A549 treated with DMSO at 1 μM for 4 hours (cell line): ENCODE measurements at places on chromosomes 4 and X. TPM values are rescaled to one million over a fixed set of nuclear protein-coding genes. Genes with fewer than 3 reads are reported as not detected.

The IQCM gene
- not detected in 5 replicates for total RNA-seq

The DUSP21 gene
- not detected in 5 replicates for total RNA-seq

The SYTL5 gene
- total RNA-seq, result 0.21 to 0.45 TPM (median 0.44 TPM) in 5 replicates

The MGARP gene
- 0.47 to 0.85 TPM (median 0.82 TPM) in 5 replicates for total RNA-seq

The CENPE gene
- total RNA-seq, result 5.6 to 10.9 TPM (median 10.6 TPM) in 5 replicates

The TLR6 gene
- total RNA-seq, result 4.7 to 7.1 TPM (median 5.5 TPM) in 5 replicates

The TRIM2 gene
- total RNA-seq, result 0.68 to 1.3 TPM (median 0.85 TPM) in 5 replicates

The TBX22 gene
- total RNA-seq, result not detected in 5 replicates

The TEC gene
- total RNA-seq, result 1.3 to 1.7 TPM (median 1.6 TPM) in 5 replicates

The GLOD5 gene
- total RNA-seq, result not detected in 5 replicates

The XK gene
- 0.27 to 0.53 TPM (median 0.48 TPM) in 5 replicates for total RNA-seq

The POU4F2 gene
- total RNA-seq, result not detected in 5 replicates

The YY2 gene
- 2.0 to 3.1 TPM (median 2.4 TPM) in 5 replicates for total RNA-seq

The MAGEE2 gene
- total RNA-seq, result not detected in 5 replicates

The GAGE12G gene
- total RNA-seq, result not detected in 5 replicates

The MAMLD1 gene
- 11.2 to 12.5 TPM (median 11.5 TPM) in 5 replicates for total RNA-seq

The GRIA3 gene
- not detected in 5 replicates for total RNA-seq

The FATE1 gene
- not detected in 5 replicates for total RNA-seq

The FMR1NB gene
- not detected in 5 replicates for total RNA-seq

The OPHN1 gene
- 1.4 to 2.0 TPM (median 1.9 TPM) in 5 replicates for total RNA-seq

The JCHAIN gene
- 0.07 to 0.16 TPM (median 0.10 TPM) in 3 of 5 replicates, not detected in the others for total RNA-seq

The C4orf50 gene
- total RNA-seq, result not detected in 5 replicates

The ASMT gene
- total RNA-seq, result 0.17 to 0.38 TPM (median 0.34 TPM) in 3 of 5 replicates, not detected in the others

The FAM120C gene
- total RNA-seq, result 4.7 to 6.6 TPM (median 5.2 TPM) in 5 replicates

The HMX1 gene
- 0.13 to 0.23 TPM (median 0.15 TPM) in 4 of 5 replicates, not detected in the other for total RNA-seq

The RBM46 gene
- total RNA-seq, result not detected in 5 replicates

The BOD1L1 gene
- 17.2 to 22.6 TPM (median 20.8 TPM) in 5 replicates for total RNA-seq

The COL4A6 gene
- 15.4 to 18.3 TPM (median 17.5 TPM) in 5 replicates for total RNA-seq

The GAGE12J gene
- total RNA-seq, result not detected in 5 replicates

The ADH5 gene
- 97.0 to 141 TPM (median 106 TPM) in 5 replicates for total RNA-seq

The SPON2 gene
- 0.12 to 0.54 TPM (median 0.33 TPM) in 4 of 5 replicates, not detected in the other for total RNA-seq

The GAB3 gene
- total RNA-seq, result 0.30 to 0.76 TPM (median 0.42 TPM) in 5 replicates

The ART3 gene
- total RNA-seq, result not detected in 5 replicates

The HOPX gene
- not detected in 5 replicates for total RNA-seq

The HEPH gene
- total RNA-seq, result not detected in 5 replicates

The KCND1 gene
- total RNA-seq, result 1.2 to 1.6 TPM (median 1.3 TPM) in 5 replicates

The TSPAN6 gene
- 37.4 to 44.9 TPM (median 40.8 TPM) in 5 replicates for total RNA-seq

The CXorf65 gene
- total RNA-seq, result not detected in 5 replicates

The RNF175 gene
- not detected in 5 replicates for total RNA-seq

The MAD2L1 gene
- 45.4 to 71.8 TPM (median 60.3 TPM) in 5 replicates for total RNA-seq
